ENCODE measurements at places on chromosomes 1 and 21.

DNA sequence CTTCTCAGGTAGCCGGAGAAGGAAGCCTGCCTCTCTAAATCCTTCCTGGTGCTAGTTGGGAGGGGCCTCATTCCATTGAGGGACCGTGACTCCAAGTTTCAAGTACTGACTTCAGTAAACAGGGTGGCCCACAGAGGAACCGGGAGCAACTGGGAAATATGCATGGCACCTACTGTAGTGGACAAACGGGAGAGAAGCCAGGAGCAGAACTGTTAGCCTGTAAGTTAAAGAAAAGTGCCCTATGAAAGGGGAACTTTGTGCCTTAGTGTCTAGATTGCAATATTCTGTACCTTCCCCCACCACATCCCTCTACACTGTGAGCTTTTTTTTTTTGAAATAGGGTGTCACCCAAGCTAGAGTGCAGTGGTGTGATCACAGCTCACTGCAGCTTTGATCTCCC, 33.2 kb upstream of the KANK4 start:
- DNase-seq: no peak

GRCh38 chr1:201459775-201460174, 9.2 kb downstream of the PHLDA3 start:
- DNase-seq: no peak

- DNase-seq: no peak
Measured at GRCh38 chr1:228338521-228339051, 68.0 kb downstream of the TRIM11 start.

GRCh38 chr1:8170059-8170835, 144.1 kb upstream of the ERRFI1 start:
- no peak for DNase-seq

GRCh38 chr1:7046891-7047290, 261.6 kb downstream of the CAMTA1 start:
- DNase-seq: no peak

DNA sequence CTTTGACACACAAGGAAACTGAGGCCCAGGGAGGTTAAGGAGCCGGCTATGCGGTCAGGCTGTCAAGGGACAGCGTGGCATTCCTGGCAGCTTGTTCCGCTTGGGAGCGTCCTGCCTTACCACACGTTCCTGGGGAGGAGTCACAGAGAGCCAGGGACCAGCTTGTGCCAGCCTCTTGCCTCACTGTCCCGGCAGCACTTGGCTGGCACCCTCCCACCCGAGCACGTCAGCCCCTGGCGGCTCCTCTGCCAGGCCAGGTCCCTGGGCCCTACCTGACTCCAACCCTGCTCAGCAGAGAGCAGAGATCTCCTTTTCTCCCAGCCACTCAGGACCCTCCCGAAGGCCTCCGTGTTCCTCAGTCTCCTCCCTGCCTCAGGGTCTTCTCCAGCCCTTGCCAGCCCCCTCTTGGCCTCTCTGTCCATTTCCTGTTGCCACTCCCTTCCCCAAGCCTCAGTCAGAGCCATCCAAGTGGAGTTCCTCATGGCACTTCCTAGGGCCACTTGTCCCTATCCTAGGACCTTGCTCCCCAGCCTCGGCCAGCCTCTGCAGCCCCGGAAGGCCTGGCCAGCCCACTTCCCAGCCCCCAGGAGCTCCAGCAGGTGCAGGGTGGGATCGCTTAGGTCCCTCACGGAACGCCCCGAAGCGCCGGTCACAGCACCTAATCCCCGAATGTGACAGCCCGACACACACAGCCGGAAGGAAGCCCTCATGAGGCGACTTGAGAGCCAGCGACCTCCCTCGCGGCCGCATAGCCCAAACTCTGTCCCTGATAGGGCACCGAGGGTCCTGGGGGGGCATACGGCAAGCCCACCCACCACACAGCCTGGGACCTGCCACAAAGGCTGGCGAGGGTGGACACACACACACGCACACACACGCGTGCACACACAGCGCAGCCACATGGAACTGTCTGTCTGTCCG, 130.3 kb downstream of the CASZ1 start:
- no peak for DNase-seq

GRCh38 chr1:18408656-18409370, 71.9 kb upstream of the KLHDC7A start:
- DNase-seq: no peak

- DNase-seq: no peak
Measured at GRCh38 chr1:197042676-197043341, 24.3 kb downstream of the F13B start.

DNA sequence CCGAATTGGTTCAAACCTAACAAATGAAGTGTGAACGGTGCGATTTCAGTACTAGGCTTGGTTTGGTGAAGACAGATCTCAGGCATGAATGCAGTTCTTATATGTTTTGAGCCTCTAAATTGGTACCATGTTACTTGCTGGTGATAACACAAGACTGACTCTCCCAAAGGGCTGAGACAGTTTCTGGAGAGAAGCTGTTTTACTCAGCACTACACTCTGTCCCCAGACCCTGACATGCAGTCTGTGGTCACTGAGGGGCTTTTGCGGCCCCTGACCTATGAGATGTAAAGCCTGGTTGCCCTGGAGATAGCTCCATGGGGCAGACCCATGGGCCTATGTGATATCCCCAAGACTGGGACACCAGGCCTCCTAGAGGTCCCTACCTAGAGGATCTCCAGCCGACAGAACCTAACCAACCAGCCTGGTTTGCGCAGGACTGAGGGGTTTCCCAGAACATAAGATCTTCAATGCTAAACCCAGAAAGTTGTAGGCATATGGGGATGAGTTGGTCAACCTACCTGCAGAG, 19.4 kb upstream of the FOXE3 start:
- no peak for DNase-seq

- DNase-seq: no peak
Measured at GRCh38 chr21:42038826-42039425, 28.8 kb upstream of the ZBTB21 start.

GRCh38 chr1:147287133-147287865, 44.8 kb downstream of the CHD1L start:
- no peak for DNase-seq

DNA sequence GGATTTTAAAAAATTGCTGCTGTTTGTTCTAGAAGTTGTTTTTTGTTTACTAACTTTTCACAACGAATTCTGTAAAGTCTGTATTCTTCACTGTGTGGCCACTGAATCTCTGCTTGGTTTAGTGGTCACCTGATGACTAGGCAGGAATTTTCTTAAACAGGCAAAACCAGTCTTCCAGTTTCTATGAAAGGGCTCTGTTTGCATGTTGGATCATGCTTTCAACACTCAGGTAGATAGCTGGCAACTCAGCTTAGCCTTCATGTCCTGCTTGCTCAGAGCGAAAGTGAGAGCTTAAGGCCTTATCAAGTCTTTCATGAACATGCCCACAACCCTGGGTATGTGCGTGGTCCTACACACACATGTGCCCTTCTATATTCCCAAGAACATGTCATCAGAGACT, 52.4 kb upstream of the CCDC190 start:
- no peak for DNase-seq

DNA sequence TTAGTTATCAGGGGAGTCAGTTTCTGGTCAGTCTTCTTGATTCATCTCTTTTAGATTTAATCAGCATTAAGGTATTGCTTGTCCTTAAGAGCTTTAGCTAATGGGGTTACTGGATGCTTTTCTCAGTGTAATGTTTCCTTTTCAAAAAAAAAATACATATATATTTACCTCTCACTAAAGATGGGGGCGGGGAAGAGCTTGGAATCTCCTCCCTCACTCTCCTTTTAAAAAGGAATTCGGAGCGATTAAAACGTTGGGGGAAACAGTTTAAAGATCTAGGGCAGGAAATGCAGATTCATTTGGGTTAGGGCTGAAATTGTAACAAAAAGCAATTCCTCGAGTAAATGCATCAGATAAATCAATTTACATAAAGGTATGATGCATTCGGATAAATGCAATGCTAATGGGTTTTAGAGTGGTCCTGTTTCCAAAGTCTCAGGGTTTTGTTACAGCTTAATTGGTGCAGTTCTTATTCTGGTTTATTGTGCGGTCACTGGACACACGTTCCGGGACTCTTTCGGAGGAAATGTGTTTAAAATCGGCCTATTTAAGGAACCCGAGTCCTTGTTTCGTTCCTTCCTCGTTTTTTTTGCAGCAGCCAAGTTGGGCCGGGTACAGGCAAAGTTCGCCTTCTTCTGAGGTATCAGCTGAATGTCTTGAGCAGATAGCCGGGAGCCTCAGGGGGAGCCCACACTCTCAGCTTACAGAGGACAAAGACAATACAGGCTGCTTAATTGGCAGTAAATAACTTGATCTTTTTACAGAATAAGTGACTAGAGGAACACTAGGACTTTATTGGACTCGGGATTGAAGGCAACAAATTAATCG, 1.6 kb downstream of the LMO4 start:
- DNase-seq: peak; percentile 73

- DNase-seq: no peak
Measured at GRCh38 chr1:77732090-77732489, 27.6 kb downstream of the USP33 start.

DNA sequence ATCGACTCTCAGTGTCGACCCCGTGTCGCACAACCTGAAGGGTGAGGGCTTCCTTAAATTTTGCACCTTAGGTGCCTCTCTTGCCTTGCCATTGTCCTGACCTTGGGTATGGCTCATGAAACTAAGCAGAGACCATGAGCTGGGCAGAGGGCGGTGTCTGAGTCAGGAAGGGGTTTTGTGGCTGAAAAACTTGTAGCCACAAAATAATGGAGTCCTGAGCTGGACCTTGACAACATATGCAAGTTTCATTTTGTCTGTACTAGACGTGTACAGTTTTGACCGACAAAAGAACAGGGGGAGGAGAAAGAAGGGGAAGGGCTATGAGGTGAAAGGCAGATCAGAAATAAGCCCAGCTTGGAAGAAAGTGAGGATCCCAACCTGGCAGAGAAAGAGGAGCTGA, 8.3 kb upstream of the RUNX1 start:
- no peak for DNase-seq

DNA sequence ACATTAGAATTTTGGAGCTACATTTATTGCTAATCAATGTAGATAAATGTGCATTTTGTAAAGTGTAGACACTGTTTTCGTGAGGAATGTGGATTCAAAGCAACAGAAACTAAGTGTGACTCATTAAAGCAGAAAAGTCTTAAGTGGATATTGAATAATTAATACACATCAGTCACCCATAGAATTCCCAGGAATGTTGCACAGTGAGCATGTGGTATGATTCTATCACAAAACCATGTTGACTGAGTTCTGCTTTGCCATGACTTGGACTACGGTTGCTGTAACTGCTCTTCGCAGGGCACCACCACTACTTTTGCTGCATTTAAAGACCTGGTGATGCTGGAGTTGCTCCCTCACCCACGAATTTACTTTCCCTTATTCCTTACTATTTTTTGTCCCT, 471.8 kb downstream of the KCNT2 start:
- DNase-seq: no peak
